Stimulated activated CD8-positive, alpha-beta memory T cell treated with anti-CD3 and anti-CD28 coated beads, Interleukin-4, amount 100 ng/mL, for 4 hours (primary cell): ENCODE measurements at places on chromosomes 1 and 21.

GRCh38 chr1:84366786-84367185 lies 31.5 kb upstream of the DNASE2B start:
- DNase-seq: no peak

DNA sequence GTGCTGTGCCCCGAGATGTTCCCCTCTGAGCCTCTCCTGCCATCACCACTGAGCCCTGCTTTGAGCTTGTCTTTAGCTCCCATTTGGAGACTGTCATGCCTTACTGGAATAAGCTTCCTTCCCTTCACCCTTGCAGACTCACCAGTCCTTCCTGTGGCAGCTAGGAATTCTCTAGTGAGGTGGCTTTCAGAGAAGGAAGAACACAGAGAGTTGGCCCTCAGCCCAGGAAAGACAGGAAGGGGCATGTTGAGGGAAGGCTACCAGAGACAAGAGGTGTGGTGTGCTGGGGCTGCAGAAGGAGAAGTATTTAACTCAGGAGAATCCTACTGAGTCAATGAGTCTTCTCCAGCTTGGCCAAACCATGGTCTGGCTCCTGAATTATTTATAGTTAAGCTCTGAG lies 76.3 kb downstream of the UCK2 start:
- DNase-seq: no peak

GRCh38 chr1:102174259-102174863 lies 177.6 kb upstream of the OLFM3 start:
- no peak for DNase-seq

DNA sequence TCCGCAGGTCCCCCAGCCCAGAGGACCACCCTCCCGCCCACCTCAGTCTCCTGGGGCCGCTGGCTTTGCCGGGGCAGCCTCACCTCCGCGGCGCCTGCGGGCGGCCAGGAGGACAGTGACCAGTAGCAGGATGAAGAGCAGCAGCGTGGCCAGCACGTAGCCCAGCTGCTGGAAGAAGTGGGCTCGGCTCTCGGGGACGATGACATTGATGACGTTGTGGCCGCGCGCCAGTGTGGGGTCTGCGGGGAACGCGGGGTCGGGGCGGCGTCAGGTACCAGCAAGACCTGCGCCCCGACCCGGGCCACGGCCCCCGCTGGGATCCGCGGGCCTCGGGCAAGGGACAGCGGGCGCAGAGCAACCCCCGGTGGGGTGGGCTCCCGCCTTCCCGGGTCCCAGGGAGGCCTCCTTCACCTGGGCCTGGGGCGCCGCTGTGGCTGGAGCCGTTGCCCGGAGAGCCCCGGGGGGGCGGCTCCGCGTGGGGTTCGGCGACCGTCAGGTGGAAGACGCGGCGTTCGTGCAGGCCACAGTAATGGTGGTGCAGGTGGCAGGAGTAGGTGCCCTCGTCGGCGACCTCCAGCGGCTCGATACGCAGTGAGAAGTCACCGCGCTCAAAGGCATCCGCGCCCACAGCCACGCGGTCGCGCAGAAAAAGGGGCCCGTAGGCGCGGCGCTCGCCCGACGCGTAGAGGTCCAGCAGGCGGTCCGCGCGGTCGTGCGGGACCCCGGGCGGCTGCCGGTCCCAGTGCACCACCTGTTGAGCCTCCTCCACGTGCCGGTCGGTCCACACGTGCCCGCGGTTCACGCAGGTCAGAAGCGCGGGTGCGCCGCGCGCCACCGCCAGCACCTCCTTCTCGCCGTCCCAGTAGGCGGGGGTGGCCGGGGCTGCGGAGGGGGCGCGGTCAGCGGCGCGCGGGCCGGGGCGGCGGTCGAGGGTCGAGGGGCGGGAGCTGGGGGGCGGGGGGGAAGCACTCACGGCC lies 3.8 kb downstream of the MXRA8 start:
- no peak for DNase-seq

DNA sequence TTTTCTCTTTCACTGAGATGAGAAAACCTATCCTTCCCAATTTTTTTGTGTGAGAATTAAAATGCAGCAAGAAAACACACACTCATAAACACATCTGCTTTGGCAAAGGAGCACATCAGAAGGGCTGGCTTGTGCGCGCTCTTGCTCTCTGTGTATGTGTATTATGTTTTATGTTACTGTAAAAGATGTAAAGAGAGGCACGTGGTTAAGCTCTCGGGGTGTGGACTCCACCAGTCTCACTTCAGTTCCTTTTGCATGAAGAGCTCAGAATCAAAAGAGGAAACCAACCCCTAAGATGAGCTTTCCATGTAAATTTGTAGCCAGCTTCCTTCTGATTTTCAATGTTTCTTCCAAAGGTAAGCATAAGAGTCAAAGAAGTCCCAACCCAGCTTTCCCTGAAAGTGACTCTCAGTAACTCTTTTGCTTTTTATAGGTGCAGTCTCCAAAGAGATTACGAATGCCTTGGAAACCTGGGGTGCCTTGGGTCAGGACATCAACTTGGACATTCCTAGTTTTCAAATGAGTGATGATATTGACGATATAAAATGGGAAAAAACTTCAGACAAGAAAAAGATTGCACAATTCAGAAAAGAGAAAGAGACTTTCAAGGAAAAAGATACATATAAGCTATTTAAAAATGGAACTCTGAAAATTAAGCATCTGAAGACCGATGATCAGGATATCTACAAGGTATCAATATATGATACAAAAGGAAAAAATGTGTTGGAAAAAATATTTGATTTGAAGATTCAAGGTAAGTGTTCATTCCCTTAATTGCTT lies at the start of gene CD2:
CD2 (plus strand) TSS at position 233 of the 780 bp plus-strand sequence; CDS start at position 296, 63 bp downstream.
- DNase-seq: no peak

GRCh38 chr1:114467491-114467890 lies 43.5 kb downstream of the TRIM33 start:
- no peak for DNase-seq

GRCh38 chr1:93722081-93723031 lies 40.7 kb upstream of the BCAR3 start:
- DNase-seq: no peak

- no peak for DNase-seq
Measured at GRCh38 chr1:55244476-55245099, 29.4 kb upstream of the USP24 start.
